Stimulated activated CD8-positive, alpha-beta memory T cell treated with anti-CD3 and anti-CD28 coated beads, Interleukin-7, amount 100 ng/mL, for 4 hours (primary cell): ENCODE measurements at places on chromosomes 11 and 22.

DNA sequence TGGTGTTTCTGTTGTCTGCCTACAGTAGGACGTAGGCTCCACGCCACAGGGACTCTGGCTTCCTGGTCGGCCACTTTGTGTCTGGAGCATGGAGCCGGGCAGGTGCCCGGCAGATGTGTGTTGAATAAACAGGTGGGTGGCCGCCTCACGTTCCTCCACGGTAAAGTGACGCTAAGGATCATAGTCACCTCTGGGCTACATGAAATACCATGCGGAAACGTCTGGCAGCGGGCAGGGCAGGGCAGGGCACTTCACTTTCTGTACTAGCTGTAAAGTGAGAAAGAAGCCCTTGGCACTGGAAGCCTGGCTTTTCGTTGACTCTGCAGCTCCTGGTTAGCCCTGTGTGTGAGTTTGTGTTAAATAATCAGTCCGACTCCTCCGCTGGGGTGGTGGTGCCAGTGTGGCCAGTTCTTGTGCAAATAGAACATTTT is 52.4 kb downstream of the MCM5 start:
- DNase-seq: no peak

GRCh38 chr11:47488674-47489394 is 39.9 kb upstream of the RAPSN start:
- DNase-seq: no peak

GRCh38 chr11:2363130-2363529 is 14.0 kb upstream of the CD81 start:
- DNase-seq: no peak

GRCh38 chr11:44236296-44236695 is 73.6 kb downstream of the ALX4 start:
- no peak for DNase-seq

DNA sequence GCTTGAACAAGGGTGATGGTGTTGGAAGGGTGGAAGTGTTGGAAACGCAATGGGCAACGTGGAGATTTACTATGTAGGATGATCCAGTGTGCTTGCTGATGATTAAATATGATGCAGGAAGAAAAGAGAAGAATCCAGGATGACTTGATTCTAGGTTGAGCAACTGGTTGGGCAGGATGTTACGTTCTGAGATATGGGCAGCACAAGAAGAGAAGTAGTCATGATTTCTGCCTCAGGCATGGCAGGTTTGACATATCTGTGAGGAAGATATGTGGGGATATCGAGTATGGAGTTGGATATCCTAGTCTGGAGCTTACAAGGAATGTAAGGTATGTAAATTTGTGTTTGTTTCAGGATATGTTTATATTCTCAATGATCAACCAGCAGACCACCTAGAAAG is 1.9 kb downstream of the OR52K1 start:
- DNase-seq: no peak

GRCh38 chr11:66340596-66341501 is 4.1 kb downstream of the BRMS1 start:
- no peak for DNase-seq

DNA sequence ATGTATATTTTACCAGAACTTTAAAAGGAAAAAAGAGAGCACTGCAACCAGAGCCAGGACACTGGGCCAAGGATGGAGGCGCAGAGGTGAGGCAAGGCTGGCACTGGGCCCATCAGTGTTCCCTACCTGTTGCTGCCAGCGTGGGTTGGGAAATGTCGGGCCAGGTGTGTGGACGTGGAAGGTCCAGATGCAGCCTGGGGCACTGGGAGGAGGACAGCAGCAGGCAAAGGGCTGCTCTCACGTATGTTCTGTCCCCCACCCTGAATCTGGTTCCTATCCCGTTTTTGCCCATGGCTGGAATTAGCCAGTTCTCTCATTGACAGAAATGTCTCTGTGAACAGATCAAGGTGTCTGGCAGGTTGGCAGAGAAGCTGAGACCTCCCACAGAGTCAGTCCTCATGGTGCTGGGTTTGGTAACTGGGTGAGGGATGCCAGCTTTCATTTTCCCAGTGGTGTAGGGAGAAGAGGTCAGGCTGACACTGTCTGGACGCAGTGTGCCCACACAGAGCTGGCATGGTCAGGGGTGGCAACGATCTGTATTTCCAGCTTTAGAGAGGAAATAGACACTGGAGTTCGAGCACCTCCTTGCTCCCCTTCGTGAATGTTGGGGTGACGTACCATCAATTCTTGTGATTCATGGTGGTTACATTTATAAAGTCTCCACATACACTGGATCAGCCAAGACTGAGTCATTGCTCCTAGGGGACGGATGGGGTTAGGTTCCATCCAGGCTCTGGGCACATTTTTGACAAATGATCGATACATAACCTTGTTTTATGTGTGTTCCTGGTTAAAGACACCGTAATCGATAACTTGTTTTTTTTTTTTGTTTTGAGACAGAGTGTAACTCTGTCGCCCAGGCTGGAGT is 4.3 kb upstream of the PNPLA3 start:
- DNase-seq: no peak

GRCh38 chr11:106765469-106766258 is 252.6 kb downstream of the GUCY1A2 start:
- DNase-seq: no peak

- DNase-seq: no peak
These were observed 200.2 kb upstream of the ARHGAP20 start for GRCh38 chr11:110912437-110912836.

- no peak for DNase-seq
These were observed 216.5 kb downstream of the DYNC2H1 start for GRCh38 chr11:103325686-103326069.

- no peak for DNase-seq
These were observed 822 bp downstream of the MARK2 start for GRCh38 chr11:63839508-63840355.

DNA sequence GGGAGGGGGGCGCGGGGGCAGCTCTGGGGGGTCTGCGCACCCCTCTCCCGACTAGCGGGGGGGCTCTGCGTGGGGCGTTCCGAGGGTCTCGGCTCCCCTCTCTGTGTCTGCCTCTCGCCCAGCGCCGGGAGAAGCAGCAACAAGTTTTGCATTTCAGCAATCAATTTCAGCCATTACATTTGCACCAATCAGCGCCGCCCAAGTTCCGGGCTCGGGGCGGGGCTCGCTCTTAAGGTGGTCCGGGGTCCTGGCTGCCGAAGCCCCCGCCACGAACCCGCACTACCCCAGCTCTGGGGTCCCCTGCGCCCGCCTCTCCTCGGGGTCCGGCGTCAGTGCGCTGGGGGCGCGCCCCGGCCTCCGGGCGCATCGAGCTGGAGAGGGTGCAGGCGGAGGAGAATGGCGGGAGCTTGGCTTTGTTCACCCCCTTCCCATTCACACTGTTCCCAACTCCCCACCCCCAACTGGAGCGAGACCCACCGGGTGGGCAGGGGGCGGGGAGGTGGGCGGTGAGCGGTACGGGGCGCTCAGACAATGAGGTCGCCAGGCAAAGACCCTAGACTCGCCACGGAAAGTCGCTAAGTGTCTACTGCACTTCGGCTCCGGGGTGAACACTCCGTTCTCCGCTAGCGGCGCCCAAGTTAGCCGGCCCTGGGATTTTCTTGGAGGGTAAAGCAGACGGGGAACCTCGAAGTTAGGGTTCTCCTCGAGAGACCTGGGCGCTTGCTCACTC is at the start of gene MN1:
Gene MN1, minus strand, starts transcription at position 141 of the 730 bp plus-strand sequence. CDS start 1,213 bp downstream, outside the sequence.
- peak; percentile 43 for DNase-seq

GRCh38 chr22:27682437-27682836 is 119.1 kb downstream of the MN1 start:
- DNase-seq: no peak

DNA sequence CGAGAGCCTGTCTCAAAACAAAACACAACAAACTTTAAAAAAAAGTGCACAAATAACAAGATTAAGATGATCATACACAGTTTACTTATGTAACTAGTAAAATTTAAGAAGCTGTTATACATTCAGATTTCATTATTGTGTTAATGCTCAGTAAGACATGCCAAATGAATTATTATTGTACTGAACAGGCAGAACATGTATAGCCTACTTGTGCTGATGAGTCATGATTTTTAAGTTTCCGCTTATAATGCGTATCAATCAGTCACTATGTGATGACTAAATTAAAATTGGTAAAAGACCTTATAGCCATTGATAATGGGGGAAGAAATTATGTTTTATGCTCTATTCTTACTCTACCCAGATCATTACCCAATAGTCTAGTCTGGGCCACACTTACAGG is 20.5 kb upstream of the EXPH5 start:
- DNase-seq: no peak

- DNase-seq: no peak
These were observed 200.3 kb upstream of the B3GAT1 start for GRCh38 chr11:134612140-134613030.

GRCh38 chr11:12110714-12111548 is 541 bp downstream of the MICAL2 start:
- no peak for DNase-seq

GRCh38 chr11:73218830-73219215 is 742 bp downstream of the P2RY2 start:
- DNase-seq: no peak

GRCh38 chr11:79362206-79362757 is 78.5 kb downstream of the TENM4 start:
- DNase-seq: no peak

DNA sequence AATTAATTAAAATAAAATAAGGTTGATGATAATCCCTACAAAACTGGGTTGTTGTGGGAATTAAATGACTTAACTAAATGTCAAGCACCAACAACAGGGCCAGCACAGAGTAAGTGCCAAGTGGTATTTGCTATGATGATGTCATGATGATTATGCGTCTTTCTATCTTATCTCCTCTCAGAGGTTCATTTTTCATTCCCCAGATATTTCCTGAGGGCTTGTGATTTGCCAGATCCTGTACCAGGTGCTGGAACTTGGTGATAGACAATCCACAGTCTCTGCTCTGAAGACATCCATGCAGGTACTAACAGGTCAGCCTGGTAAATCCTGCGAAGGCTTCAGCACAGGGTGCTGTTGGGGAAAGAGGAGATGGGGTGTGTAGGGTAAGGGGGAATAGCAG is 8.1 kb upstream of the MYH9 start:
- no peak for DNase-seq

GRCh38 chr11:129694966-129695365 is 120.7 kb upstream of the TMEM45B start:
- DNase-seq: no peak

DNA sequence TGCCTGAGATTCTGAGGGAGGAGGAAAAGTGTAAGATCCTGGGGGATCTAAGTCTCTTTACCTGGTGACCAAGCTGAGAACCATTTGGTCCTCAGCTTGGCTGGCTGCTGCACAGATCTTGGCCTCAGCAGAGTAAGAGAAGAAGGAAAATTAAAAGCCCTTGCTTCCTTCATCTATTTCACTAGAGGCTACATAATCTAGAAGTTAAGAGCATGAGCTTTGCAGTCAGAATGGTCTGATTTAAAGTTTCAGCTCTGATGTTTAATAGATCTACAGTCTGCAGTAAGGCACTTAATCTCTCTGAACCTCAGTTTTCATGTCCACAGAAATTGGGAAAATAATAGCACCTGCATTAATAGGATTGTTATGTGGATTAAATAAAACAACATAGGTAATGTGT is 3.1 kb upstream of the ZBTB16 start:
- no peak for DNase-seq

GRCh38 chr22:44670220-44670988 is 31.6 kb upstream of the PRR5 start:
- no peak for DNase-seq

- DNase-seq: no peak
These were observed 7.8 kb upstream of the HPX start for GRCh38 chr11:6448574-6448973.

- no peak for DNase-seq
These were observed 15.7 kb downstream of the CRTAM start for GRCh38 chr11:122853971-122854446.

GRCh38 chr11:91373497-91373896 is 851.1 kb upstream of the FAT3 start:
- no peak for DNase-seq

- no peak for DNase-seq
These were observed 6.9 kb downstream of the AP5B1 start for GRCh38 chr11:65773784-65774411.

DNA sequence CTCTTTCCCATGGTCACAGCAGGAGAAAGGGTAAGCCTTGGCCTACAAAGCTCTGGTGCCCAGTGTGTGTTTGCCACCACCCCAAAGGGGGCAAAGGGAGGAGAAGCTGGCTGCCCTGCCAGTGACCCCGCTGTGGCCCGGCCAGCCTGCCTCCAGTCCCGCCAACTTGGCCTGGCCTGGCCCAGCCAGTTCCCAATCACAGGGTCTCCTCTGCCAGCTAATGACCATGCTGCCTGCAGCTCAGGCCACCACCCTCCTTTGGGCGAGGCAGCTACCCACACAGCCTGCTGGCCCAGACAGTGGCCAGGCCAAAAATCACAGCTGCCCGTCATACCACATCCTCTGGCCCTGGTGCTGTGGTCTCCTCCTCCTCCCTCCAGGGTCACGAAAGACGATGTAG is 5.1 kb downstream of the GDPD5 start:
- no peak for DNase-seq

GRCh38 chr22:46686221-46687047 is 51.6 kb downstream of the CERK start:
- no peak for DNase-seq

DNA sequence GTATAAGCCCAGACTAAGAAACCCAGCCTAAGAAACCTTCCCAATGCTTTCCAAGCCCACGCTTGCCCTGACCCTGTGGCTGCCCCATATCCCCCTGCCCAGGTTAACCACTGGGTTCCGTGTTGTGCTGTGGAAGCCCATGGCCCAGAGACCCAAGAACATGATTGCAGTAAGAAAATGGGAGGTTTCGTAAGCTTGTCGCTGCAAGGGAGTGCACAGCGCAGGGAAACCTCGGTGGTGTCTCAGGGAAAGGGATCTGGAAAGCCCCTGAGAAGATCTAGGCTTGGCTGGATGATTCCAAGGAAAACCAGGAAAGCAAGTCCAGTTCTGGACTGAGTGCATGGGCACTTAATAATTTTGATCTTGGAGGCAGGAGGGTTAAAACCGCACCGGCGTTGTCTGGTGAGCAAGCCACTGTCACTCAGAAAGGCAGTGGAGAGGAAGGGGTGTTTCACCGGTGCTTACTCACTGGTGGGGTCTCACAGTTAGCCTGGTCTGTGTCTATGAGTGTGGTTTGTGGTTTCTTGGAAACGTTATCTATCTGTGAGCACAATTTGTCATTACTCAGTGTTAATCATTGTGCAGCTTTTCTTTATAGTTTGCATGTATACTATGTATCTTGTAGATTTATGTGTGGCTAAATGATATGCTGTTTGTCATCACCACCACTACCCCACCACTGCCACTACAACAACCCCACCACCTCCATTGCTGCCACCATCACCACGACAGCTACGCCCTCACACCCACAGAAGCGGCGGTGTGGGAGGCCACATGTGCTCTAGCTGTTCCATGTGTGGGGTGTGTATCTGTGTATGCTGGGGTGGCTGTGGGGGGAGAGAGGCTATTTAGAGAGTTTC is 53.3 kb upstream of the PRDM11 start:
- DNase-seq: peak; percentile 38

DNA sequence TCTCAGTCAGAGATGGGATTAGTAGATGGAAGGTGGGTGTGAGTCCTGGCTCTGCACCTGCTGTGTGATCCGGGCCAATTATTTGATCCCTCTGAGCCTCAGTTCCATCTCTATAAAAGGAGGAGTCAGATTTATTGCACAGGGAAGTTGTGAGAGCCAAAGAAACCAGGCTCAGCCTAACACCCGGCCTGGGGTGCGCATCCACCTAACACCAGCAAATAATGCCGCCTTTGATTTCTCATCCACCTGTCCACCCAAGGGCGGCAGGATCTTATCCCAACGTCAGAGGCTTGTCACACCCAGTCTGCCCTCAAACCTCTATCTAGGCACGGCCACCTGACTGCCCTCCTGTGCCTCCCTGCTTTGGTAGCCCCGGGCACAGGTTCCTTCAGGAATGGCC is 2.4 kb downstream of the CRYBB2 start:
- no peak for DNase-seq

- no peak for DNase-seq
These were observed 3.5 kb upstream of the EEF1G start for GRCh38 chr11:62577046-62577714.
